ENCODE measurements at places on chromosomes 6 and 20.
A peak's percentile ranks its signal among the peaks of the same experiment; 100 is the strongest.

- no peak for DNase-seq
Measured at GRCh38 chr6:119453242-119454200, 104.0 kb upstream of the MAN1A1 start.

DNA sequence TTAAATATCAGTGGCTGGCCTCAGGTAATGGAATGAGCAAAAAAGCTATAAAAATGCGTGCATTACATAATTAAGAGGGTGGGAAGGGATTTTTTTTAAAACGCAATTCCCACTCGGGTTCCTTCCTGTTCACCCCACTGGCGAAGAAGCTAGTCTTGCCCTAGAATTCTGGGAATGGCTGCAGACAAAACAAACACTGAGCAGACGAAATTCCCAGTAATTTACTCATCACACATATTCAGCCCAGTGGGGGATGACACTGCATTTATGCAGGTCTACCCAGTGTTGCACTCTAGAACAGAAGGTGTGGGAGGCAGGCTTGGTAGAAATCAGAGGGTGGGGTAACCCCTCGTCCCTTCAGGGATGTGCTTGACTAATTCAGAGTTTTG, 2695.0 kb upstream of the DEFB115 start:
- peak; percentile 25 for DNase-seq

- DNase-seq: no peak
Measured at GRCh38 chr6:137743493-137743892, 123.6 kb upstream of the TNFAIP3 start.

- peak; percentile 31 for DNase-seq
Measured at GRCh38 chr20:31740208-31740607, 1.1 kb downstream of the TPX2 start.

- DNase-seq: no peak
Measured at GRCh38 chr6:20900389-20901160, 366.3 kb downstream of the CDKAL1 start.

DNA sequence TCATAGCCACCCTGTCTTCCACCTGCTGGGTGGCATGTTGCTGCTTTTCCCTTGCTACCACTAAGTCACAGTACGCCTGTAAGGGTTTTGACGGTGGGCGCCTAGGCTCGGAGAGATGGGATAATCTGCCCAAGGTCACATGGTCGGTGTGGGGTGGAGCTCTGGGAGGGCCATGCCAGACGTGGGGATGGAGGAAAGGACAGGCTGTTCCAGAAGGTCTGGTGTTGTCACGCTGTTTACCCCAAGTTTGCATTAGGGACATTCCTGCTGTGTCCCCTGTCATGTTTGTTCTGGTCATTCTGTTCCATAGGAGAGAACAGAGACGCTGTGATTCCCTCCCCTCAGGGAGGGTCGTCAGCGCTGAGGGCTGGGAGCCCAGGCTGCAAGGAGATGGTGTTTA, 16.1 kb downstream of the IP6K3 start:
- DNase-seq: no peak

- DNase-seq: peak; percentile 6
Measured at GRCh38 chr6:109093732-109094415, 772 bp downstream of the SESN1 start.

DNA sequence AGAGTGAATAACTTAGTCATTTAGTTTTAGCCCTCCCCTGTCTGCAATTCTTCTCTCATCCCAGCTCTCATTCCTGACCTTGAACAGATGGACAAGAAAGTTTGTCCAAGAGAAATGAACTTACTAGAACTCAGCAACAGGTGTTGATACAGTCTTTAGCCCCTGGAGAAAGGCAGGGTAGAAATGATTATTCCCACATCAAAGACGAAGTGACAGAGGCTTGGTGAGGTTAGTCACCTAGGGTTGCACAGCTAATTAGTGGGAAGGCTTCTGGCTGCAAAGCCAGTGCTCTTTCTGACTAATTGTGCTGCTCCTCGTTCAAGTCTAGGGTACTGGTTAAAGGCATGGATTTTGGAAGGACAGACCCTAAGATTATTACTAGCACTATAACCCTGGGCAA, 4.5 kb downstream of the ZDHHC14 start:
- no peak for DNase-seq

- DNase-seq: no peak
Measured at GRCh38 chr6:37967651-37968050, 148.1 kb downstream of the ZFAND3 start.

DNA sequence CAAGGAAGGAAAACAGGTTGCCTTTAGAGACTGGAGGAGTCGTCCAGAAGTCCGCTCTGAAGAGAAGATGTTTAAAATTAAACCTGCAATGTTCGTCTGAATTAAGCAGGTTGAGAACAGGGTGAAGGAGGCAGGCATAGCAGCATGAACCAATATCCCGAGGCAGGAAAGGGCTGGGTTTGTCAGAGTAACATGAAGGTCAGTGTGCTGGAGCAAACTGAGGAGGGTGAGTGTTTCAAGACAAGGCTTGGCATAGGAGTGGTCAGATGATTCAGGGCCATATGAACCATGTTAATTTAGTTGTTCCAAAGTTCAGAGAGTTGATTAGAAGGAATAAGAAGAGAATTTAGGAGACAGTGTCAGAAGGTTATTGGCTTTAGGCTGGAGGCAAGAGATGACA, 93.3 kb downstream of the UTRN start:
- DNase-seq: peak; percentile 13

GRCh38 chr20:297925-298775, 780 bp downstream of the ZCCHC3 start:
- DNase-seq: peak; percentile 80

DNA sequence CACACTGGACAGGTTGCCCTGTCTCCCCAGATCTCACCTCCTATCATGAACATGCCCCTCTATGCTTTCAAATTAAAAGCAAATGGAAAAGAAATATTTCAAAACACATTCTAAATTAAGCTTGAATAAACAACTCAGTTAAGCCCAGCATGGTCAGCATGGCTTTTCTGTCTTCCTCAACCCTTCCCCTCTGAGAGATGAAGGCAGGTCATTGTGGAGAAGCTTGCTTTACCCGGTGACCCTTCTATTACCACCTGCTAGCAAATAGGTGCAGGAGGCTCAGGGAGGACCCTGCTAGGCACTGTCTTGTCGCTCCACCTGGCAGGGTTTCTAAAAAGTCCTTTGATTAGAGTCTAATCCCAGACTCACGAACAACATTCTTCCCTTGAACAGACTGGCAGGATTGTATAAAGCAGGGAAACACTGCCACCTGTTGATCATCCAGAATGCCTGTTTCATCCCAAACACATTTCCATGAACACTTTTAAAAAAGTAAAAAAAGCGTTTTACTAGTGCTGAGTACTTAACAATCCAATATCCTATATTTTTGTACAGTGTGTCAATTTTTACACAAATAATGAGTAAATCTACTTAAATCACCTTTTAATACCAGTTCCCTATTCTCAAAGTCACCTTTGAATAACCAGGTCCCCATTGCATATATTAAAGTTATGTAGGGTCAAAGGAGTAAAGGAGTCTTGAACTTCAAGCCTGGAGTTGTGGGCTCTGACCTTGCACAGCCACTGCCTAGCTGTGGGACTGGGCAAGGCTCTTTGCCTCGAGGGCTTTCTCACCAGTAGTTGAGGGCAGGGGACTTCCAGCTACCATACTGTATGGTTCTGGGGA, 75.5 kb downstream of the GPR6 start:
- DNase-seq: peak; percentile 84

Measured in GM03348 (cell line).